ENCODE measurements at places on chromosomes 4 and X.
A peak's percentile ranks its signal among the peaks of the same experiment; 100 is the strongest.

DNA sequence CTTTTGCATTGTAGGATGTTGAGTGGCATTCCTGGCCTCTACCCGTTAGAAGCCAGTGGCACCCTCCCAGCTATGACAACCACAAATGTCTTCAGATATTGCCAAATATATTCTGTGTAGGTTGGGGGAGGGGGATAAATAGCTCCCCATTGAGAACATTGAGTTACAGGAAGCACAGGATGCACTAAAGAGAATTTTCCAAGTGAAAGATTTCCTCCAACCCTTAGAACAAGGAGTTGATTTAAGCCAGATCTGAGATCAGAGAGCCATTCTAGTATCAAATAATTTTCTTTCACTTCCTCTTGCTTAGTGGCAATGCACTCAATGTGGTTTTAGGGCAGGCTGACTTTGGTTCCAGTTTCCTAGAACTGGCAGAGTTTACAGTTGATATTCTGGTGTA lies 436.6 kb downstream of the C4orf33 start:
- no peak for DNase-seq

- DNase-seq = no peak
These were observed 4.1 kb downstream of the BRS3 start for GRCh38 chrX:136491832-136492231.

DNA sequence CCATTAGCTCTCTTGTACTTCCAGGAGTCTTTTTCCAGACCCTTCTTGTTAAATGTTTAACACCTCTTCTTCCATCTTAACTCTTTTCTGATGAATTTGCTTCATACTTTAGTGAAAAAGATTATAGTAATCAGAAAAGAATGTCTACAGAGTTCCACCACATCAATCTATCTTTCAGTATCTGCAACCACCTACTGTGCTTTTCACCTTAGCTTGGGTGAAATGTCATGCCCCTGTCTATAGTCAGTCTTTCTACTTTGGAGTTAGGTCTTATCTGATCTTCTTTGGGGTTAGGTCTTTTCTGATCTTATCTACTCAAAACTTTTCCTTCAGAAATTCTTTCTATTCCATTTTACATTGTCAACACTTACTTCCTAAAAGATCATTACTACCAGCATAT lies 1310.2 kb downstream of the PCDH7 start:
- no peak for DNase-seq

DNA sequence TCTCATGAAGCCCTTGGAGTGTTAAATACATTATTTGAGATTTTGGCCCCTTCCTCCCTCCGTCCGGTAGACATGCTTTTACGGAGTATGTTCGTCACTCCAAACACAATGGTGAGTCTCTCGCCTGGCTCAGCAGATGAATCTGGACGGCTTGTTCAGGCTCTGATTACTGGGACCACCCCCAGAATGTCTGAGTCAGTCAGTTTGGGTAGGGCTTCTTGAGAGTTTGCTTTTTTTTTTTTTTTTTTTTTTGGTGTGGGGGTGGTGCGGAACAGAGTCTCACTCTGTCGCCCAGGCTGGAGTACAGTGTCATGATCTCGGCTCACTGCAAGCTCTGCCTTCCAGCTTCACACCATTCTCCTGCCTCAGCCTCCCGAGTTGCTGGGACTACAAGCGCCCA lies 62.4 kb upstream of the MSANTD1 start:
- DNase-seq = no peak

DNA sequence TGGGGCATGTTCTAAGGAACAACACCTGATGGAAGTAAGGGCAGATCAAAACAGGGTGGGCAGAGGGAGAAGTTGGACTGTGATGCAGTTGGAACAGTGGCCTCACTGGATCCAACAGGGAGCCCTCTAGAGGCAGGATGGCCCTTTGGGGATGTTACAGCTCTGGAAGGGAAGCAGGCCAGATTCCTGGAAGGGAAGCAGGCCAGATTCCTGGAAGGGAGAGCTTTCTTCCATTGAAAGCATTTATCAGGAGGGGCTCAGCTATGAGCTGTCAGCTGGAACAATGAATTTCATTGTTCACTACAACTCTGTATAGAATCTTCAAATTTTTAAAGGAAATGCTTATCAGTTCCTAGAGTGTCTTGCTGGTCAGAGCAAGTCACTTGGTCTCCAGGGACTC lies 17.7 kb downstream of the IL15 start:
- peak; percentile 41 for DNase-seq

GRCh38 chr4:107689912-107690587 lies 30.0 kb downstream of the PAPSS1 start:
- DNase-seq = no peak

DNA sequence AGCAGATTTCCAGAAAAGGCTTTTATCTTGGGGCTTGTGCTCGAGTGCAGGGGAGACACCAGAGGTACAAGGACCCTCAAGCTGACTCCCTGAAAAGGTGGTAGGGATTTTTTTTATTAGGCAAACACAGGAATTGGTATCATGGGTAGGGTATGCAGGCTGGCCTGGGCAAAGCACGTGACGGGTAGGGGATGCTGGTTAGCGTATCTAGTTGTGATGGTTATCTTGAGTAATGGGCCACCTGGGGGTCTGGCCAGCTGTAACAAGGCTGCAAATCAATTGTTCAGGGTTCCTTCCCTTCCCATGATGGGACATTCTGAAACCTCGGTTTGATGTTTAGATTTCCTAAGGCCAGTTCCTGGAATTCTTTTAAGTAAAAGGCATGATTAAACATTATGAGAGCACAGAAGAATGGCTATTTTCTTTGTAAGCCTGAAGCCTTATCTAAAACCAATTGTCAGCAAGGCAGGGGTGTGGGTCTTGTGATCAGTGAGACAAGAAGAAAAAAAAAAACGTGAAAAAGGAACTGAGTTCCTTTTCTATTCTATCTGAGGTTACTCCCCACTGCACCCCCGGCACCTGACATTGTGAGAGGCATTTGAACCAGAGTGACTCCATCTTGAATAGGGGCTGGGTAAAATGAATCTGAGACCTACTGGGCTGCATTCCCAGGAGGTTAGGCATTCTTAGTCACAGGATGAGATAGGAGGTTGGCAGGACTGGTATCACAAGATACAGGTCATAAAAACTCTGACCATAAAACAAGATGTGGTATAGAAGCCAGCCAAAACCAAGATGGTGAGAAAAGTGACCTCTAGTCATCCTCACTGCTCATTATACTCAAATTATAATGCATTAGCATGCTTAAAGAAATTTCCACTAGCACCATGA lies 64.2 kb upstream of the S100G start:
- no peak for DNase-seq

DNA sequence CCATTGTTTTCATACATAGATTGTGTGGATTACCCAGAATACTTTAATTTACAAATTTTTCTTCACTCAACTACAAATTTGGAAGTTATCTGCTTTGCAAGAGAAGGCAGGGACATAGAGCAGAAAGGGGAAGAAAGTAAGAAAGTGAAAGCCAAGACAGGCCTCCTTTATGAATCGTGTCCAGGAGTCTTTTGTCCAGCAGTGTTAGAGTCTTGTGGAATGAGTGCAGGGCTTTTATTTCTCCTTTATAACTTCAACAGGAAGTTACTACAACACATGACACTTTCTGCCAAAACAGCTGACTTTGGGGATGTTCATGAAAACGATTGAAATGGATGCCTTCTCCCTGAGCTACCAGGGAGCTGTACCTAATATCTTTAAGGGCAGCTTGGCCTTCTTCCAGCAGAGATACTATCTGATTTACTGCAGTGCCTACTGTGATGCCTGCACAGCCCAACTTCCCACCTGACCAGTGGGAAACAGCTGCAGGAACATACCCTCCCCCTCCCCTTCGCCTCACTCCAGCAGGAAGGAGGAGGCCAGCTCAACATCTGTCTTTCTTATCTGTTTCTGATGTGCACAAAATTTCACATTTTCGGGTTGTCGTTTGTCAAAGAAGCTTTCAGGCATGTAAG lies 557.7 kb upstream of the SLIT2 start:
- DNase-seq = peak; percentile 4

GRCh38 chrX:24594501-24594900 lies 52.6 kb downstream of the PCYT1B start:
- no peak for DNase-seq

DNA sequence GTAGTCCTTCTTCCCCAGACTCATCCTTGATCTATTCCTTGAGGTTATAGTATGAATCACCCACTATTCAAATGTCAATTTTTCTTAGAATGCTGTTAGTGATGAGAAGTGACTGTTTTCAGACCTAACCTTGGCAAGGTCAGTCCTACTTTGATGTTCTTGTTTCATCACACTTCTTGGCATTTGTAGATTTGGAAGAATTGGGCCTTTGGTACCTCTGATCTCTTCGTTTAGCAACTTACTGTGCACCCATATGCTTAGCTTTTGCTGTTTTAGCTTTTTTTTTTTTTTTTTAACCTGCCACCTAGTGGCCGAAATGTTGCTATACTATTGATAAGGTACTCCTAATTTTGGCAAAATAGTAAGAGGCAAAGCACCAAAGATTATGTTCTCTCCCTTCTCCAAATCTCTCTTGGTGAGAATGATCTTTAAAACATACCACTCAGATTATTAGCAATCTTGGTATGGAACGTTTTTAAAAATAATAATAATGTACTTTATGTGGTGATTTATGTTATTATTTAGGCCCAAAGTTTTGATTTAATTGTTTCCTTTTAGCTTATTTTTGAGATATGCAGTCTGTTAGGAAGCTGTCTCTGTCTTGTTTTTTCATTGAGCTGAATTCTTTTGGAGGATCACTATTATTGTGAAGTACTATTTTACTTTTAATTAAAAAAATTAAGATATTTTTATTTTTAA lies 16.6 kb downstream of the DCK start:
- DNase-seq = peak; percentile 43

DNA sequence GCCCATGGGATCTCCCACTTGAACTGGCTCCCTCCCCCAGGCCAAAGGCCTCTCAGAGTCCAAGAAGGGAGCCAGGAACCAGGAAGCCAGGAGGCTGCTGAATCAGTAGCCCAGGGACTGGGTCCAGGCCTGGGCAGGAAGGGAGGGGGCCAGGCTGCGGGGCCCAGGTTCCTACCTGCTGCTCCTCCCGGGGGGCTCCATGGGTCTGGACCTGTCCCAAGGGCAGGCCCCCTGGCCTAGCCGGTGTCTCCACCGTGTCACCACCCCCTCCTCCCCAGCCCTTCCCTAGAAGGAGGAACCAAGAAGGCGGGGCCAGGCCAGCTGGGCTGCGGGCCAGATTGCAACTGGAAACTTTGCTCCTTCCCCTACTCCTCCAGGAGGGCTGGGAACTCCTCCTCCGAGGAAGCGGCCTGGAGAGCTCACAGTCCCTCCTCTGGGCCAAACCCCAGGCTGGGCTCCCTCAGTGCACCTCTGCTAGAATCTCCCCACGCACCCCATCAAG lies at the start of gene IQSEC2:
IQSEC2 (minus strand) TSS at position 264 of the 502 bp plus-strand sequence.
- peak; percentile 88 for DNase-seq

- DNase-seq = no peak
These were observed 20.1 kb downstream of the SLC7A11 start for GRCh38 chr4:138222046-138222445.

- no peak for DNase-seq
These were observed 429.1 kb upstream of the FTHL17 start for GRCh38 chrX:31500921-31501320.

DNA sequence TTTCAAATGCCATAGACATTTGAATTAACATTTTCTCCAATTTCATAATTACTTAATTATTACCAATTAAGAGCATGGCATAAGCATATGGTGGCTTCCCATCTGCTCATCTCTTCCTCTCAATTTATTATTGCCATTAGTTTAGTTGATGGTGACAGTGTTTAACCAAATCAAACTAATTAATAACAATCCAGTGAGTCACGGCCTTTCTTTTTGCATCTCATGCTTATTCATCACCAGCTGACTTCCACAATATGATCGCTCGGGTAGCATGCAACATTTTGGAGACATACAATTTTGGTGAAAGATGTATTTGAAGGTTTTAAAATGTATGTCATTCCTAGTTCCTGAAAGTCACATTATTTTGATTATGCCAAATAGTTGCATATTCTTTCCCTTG lies 172.8 kb upstream of the TACR3 start:
- DNase-seq = no peak

GRCh38 chr4:111960241-111960667 lies 185.0 kb upstream of the FAM241A start:
- DNase-seq = no peak

- DNase-seq = no peak
These were observed 31.9 kb downstream of the MGAT4D start for GRCh38 chr4:140466146-140466545.

DNA sequence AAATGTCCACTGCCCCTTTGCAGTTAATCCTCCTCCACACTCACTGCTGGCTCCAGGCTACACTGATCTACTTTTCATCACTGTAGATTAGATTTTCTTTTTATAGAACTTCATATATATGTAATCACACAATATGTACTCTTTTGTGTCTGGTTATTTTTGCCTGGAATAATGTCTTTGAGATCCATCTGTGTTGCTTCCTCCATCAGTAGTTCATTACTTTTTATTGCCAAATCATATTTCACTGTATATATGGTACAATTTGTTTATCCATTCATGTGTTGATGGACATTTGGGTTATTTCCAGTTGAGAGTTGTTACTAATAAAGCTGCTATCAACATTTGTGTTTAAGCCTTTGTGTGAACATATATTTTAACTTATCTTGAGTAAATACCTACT lies 126.4 kb upstream of the SMIM10 start:
- DNase-seq = no peak

DNA sequence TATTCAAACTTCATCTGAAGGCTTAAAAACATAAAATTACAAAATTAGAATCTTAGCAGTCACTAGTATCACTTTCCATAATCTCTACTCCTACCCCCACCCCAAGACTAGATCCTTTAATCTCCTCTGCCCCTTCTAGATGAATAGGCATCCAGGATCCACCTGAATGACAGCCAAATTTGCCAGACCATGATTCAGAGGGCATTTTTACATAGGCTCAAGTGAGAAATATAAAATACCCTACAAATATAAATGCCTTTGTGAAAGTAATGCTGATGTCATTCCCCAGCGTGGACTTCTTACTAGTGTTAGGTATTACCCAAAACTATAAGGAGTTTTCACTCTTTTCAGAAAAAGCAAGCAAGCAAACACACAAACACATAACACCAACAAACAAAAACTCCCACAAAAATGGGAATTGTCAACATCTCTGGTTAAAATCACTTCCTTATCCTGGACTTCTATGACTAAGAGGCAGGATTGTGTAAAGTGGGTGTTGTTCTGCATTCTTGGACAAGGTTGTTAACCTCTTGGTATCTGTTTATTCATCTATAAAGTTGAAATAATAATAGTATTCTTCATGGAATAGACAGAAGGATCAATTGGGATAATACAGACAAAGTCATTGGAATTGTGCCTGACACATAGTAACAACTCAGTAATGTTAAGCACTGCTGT lies 51.3 kb upstream of the TMPRSS11F start:
- DNase-seq = no peak

All from H7 (cell line).